ENCODE measurements at places on chromosomes 6 and 20.

DNA sequence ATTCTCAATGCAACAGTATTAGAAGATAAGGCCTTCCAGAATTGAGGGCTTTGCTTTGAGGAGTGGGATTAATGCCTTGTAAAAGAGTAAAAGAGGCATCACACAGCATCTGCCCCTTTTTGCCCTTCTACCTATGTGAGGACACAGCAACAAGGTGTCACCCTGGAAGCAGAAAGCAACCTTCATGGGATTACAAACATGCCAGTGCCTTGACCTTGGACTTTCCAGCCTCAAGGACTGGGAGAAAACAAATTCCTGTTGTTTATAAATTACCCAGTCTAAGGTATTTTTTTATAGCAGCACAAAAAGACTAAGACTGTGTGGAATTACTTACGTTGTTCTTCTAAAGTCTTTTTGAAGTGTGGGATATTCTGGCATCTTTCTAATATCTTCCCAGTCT lies 150.0 kb upstream of the SLC22A16 start:
- no peak for DNase-seq

GRCh38 chr6:15990179-15990578 lies 138.7 kb upstream of the MYLIP start:
- no peak for DNase-seq

GRCh38 chr20:59568509-59569024 lies 35.8 kb upstream of the PHACTR3 start:
- DNase-seq = no peak

DNA sequence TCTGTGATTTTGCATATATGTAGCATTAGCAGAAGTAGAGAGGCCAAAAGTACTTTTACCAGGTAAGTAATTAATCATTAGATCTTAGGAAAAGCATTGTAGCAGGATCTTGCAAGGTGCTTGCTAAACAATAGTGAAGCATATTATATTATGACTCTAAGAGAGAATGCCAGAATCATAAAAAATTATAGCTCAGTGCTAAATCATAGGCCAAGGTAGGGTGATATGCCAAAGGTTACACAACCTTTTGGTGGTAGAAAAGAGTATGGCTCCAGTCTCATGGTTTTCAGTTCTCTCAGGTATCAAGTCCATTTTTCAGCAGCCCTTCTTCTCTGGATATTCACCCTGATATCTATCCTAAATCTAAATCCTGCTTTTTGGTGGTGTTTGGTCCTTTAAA lies 16.9 kb upstream of the TMEM30A start:
- no peak for DNase-seq

DNA sequence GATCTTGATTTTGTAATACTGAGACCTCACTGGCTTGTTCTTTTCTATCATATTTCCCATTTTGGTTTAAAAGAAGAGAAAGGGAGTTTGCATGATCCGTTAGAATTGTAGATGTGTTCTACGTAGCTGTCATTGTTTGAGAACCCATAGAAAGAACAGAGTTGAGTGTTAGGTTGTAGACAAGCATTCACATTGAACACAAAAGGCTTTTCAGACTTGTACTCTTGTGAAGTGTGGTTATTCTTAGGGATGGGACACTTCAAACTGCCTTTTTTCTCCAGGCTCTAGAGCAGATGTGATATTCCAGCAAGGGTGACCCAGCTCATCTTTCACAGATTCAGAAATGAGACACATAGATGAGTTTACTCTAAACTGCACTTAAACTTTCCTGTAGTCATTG lies 19.9 kb downstream of the FOXO3 start:
- no peak for DNase-seq

- no peak for DNase-seq
These were observed 134.6 kb downstream of the SOBP start for GRCh38 chr6:107624541-107624940.

DNA sequence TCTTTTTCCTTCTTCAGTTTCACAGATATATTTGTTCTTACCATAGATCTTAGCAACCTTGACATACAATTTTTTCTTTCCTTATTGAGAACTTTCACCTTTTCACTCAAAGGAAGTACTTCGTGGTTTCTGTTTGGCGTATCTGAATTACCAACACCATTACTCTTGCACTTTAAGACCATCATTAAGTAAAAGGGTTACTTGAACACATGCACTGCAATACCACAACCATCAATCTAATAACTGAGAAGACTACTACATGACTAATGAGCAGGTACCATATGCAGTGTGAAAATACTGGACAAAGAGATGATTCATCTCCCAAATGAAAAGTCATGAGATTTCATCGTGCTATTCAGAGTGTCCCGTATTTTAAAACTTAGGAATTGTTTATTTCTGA lies 21.7 kb upstream of the SENP6 start:
- no peak for DNase-seq

- no peak for DNase-seq
These were observed 61.1 kb downstream of the IL20RA start for GRCh38 chr6:136983687-136984086.

DNA sequence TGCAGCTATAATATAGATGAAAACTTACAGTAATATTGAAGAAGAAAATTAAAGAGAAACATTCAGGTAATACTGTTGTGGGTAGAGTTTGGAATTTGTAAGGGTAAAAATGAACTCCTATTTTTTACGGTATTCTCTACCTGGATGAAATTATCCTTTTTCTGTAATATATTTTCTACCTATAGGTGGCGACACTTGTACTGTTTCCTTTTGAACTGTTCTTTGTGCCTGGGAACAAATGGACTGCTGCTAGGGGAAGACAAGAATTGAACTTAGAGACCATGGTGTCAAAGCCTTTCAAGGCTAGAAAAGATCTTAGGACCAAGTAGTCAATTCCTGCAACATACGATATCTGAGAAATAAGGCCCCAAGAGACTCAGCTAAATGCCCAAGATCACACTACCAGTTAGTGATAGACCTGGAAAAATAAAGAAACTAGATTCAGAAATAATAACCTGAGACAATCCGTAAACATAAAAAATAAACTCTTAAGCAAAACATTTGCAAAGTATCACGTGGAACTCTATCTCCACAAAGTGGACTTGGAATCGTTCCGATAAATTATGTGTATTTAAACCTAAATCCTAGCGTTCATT lies 383.8 kb downstream of the TFAP2A start:
- DNase-seq = no peak

GRCh38 chr20:4052554-4052953 lies 37.2 kb upstream of the RNF24 start:
- no peak for DNase-seq

DNA sequence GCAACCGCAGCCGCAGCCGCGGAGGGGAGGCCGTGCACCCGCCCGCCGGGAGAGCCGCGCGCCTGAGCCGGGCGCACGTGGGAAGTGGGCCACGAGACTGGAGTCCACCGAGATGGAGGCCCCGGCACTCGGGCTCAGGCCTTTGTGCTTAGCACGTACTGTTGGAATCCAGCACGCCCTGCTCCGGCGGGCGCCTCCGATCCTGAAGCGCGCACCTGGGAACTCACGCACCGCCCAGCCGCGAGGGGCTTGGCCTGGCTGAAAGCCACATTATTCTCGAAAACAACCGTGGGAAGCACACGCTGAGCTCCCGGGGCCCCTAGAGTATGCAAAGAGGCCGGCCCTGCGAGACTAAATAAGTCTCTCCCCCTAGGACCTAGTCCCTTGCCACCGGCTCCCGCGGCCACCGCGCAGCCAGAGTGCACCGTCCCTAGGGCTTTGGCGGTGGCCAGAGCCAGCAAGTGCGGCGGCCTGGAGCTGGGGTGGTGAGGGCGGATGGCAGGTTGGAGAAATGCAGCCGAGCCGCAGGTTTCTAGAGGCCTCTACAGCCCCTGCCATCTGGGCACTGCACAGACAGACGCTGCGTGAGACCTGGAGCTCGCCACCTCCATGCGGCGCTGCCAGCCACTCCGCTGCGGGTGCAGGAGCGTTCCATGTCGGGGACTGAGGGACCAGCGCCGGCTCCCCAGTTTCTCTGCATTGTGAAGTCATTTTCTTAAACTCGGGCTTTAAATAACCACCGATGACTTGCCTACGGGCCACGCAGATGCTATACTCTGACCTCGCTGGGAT lies 42.0 kb upstream of the LY86 start:
- DNase-seq = no peak

- no peak for DNase-seq
These were observed 34.0 kb upstream of the SEC63 start for GRCh38 chr6:107991772-107992550.

- DNase-seq = no peak
These were observed 91.8 kb downstream of the CHD6 start for GRCh38 chr20:41526327-41526726.

DNA sequence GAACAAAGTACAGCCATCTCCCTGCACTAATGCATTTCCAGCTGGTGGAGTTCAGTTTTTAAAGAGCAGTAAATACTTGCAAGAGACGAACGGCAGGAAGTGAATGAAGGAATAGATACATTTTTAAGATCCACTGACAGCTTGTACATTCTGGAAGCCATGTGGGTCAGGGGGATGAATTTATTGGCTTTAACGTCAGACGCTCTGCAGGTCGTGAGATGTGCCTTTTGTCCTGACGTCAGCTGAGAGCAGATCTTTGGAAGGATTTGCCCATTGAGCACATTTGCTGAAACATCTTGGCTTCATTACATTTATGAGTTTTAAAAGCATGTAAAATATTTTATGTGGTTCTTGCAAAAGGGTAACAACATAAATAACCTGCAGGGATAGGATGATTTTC lies 29.5 kb upstream of the SALL4 start:
- DNase-seq = no peak

DNA sequence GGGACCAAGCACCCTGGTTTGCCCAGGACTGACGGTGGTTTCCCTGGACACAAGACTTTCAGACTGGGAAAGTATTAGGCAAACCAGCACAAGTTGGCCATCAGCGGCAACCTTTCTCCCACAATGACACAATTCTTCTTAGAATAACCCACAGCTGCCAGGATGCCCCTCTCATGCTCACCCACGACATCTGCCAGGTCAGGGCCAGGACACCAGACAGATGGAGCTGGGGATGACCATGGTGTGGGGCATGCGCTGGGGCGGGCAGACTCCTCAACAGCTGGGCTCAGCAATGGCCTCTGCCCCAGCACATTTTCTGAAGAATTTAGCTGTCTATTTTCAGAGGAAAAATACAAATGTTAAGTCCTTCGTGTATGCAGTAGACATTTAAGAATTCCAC lies 226.4 kb downstream of the FNDC1 start:
- no peak for DNase-seq

DNA sequence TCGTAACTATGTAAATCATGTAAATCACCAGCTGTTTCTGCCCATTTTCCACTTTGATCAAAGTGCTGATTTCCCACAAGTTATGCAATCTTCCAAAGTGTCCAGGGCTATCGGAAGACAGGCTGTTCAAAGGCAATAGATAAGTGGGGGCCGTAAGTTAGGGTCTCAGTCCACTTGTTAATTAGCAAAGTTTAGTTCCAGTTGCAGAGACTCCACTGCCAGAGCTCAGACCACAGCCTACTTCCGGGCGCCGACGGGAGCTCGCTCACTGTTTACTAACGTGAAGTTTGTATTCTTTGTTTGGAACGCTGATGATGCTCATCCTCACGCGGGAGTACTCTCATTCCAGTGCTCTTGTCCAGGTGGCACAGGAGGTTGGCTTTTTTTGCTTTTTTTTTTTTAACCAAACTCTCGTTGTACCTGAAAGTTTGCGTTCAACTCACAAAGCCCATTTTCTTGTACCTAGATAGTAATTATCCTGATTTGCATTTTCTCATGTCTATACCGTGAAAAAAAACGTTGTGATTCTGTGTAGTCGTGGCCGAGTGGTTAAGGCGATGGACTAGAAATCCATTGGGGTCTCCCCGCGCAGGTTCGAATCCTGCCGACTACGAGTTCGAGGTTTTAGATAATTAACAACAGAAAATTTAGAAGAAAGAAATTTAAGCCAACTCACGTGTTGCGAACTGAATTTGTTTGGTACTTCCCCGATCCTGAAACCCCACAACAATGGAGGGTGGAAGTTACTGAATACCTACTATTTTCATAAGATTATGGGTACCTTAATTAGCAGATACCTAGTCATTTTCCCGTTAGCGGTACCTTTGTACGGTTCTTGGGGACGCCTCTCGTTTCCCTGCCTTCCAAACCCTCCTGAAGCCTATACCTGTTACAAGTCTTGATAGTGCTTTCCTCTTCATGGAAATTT lies 29.9 kb upstream of the ZNF184 start:
- DNase-seq = peak; percentile 57

DNA sequence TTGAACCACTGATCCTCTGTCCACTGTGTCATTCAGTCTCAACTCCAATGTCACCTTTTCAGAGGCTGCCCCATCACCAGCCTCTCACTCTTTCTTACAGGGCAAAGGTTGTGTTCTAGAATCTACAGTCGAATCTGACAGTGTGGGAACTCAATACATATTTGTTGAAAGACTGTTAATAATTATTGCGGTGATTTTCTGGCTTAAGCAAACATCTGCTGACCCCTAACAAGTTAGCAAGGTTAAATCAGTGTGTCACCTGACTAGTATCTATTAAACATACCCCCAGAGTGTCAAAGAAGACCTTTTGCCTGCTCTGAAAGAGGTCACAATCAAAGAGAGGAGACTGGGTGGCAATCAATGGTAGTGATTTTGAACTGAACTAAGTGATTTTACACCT lies 41.9 kb downstream of the ELOVL2 start:
- no peak for DNase-seq

DNA sequence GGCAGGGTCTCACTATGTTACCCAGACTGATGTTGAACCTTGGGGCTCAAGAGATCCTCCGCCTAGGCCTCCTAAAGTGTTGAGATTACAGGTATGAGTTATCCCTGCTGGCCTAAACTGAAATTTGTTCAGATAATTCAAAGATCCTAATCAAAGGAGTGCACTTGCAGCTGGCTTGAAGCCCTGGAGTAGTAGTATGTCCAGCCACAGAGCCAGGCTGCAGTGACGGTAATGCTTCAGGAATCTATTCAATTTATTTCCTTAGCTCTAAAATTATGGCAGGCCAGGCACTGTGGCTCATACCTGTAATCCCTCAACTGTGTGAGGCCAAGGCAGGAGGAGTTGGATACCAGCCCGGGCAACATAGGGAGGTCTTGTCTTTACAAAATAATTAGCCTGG lies 1.4 kb upstream of the DDX43 start:
- DNase-seq = no peak

DNA sequence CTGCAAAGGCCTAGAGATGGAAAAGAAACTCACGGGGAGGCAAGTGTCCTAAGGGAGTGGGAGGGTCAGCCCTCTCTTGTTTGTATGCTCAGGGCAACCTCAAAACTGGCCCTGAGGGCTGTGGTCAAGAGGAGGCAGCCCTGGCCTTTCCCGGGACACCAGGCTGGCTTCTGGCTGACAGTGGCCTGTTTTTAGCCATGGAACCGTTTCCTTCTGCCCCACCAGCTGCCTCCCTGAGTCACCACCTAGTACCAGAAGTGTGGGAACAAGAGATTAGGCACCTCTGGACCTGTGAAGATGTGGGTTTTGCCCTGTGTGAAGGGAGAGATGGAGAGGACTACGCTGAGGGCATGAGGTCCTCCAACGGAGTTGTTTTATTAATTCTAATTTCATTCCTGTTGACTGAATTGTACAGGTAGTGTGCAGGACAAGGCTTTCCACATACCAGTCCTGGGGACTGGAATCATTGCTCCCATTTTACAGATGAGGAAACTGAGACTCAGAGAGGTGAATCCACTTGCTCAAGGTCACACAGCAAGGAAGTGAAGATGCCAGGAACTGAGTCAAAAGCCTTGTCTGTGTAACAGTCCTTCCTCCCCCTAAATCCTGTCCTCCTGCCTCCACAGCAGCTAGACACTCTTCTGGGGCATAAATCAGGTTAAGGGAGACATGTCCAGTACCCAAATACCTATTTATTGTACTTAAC lies 5.5 kb downstream of the FOXS1 start:
- DNase-seq = no peak

- DNase-seq = no peak
These were observed 28.0 kb downstream of the RAB44 start for GRCh38 chr6:36725581-36725980.

GRCh38 chr6:41428336-41428995 lies 93.1 kb downstream of the NCR2 start:
- DNase-seq = no peak
